GM04504 (cell line): ENCODE measurements at places on chromosomes 7 and 10.

DNA sequence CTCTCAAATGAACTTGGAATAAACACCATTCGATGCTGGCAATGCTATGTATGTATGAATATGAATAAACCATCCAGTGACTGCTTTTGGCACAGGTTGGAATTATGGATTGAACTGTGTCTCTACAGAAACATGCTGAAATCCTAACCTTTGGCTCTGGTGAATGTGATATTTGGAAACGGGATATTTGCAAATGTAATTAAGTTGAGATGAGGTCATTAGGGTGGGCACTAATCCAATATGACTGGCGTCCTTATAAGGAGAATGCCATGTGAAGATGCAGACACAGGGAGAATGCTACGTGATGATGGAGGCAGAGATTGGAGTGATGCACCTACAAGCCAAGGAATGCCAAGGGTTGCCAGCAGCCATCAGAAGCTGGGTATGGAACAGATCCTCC is 3.4 kb upstream of the ACTR3B start:
- no peak for DNase-seq

GRCh38 chr10:49082766-49083165 is 32.6 kb downstream of the VSTM4 start:
- DNase-seq, result no peak

- no peak for DNase-seq
Measured at GRCh38 chr10:19168584-19168983, 120.0 kb downstream of the MALRD1 start.

DNA sequence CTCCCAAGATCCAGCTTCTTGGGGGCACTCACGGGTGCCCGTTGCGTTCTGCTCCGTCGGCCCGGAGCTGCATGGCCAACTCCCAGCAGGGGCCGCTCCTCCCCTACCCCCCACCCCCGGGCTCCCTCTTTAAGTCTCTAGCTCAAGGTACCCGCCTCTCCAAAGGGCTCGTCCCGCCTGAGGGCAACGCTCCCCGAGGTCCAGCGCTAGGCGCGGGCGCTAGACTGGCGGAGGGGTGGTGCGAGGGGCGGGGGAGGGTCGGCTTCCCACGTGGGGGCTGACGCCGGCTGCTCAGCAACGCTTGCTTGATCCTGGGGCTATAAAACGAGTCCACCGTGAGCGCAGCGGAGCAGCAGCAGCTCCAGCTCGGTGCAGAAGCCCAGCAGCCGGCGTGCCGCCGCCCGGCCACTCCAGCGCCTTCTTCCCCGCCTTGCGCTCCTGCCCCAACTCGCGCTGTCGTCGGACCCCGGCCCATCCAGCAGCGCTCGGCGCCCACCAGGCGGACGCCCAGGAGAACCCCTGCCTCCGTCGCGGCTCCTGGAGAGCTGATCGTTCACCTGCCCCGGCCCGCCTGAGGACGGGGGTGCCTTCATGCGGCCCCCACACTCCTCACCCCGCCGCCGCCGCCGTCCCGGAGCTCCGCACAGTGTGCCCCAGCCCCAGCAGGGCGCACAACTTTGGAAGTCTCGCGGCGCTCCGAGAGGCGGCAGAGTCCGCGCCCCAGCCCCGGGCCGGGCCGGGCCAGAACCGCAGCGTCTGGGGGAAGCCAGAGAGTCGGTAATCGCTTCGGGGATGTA is at the start of gene ADRA2A:
Gene ADRA2A (plus strand): TSS at position 348 of the 797 bp plus-strand sequence. CDS start 968 bp downstream, outside the sequence.
- DNase-seq, result peak; percentile 28

DNA sequence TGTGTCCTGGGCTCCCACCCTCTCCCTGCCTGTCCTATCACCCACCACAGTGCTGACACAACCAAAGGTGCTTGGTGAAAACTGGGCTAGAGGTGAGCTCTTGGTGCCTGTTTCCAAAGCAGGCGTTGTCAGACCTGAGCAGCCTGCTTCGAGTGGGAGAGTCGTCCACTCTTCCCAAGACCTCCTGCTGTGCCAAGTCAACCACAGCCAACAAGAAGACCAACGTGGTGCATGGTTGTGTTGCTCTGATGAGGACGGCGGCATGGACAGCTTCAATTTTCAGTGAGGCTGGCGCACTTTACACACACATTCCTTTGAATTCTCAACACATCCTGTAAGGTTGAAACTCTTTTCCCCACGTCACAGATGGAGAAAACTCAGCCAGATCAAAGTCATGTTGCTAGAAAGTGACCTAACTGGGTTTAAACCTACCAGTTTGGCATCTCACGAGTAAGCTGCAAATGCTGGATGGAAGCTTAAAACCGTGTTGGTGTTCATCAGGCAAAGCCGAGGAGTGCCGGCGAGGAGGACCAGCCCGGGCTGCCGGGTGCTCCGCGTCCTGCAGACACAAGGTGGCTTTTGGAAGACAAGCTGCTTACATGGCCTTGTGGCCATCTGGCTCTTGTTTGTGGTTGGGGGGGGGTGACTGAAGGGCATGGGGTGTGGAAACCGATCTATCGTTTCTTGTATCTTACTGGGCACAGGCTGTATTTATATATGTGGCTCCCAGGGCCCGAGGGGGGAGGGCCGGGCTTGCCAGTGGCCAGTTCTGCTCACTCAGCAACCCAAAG is 39.3 kb downstream of the INSIG1 start:
- DNase-seq, result no peak

- no peak for DNase-seq
Measured at GRCh38 chr10:82924711-82925110, 1049.7 kb downstream of the NRG3 start.

DNA sequence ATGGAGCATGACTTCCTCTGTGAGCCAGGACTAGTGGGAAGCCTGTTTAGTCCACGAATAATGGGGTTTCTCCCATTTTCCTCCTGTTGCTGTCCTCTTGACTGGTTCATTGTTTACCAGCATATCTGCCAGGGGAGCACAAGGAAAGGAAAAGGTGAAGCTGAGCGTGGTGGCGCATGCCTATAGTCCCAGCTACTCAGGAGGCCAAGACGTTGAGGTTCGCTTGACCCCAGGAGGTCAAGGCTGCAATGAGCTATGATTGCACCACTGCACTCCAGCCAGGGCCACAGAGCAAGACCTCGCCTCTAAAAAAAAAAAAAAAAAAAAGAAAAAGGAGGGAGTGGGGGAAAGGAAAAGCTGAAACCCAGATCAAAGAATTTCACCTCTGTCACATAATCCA is 5.8 kb upstream of the IL2RA start:
- no peak for DNase-seq

- DNase-seq, result no peak
Measured at GRCh38 chr7:81492910-81493309, 276.9 kb downstream of the HGF start.

GRCh38 chr10:5547931-5548660 is 23.3 kb downstream of the CALML3 start:
- no peak for DNase-seq

GRCh38 chr7:91571601-91572000 is 307.4 kb downstream of the FZD1 start:
- DNase-seq, result no peak

- DNase-seq, result no peak
Measured at GRCh38 chr7:39923091-39923490, 27.0 kb upstream of the CDK13 start.

DNA sequence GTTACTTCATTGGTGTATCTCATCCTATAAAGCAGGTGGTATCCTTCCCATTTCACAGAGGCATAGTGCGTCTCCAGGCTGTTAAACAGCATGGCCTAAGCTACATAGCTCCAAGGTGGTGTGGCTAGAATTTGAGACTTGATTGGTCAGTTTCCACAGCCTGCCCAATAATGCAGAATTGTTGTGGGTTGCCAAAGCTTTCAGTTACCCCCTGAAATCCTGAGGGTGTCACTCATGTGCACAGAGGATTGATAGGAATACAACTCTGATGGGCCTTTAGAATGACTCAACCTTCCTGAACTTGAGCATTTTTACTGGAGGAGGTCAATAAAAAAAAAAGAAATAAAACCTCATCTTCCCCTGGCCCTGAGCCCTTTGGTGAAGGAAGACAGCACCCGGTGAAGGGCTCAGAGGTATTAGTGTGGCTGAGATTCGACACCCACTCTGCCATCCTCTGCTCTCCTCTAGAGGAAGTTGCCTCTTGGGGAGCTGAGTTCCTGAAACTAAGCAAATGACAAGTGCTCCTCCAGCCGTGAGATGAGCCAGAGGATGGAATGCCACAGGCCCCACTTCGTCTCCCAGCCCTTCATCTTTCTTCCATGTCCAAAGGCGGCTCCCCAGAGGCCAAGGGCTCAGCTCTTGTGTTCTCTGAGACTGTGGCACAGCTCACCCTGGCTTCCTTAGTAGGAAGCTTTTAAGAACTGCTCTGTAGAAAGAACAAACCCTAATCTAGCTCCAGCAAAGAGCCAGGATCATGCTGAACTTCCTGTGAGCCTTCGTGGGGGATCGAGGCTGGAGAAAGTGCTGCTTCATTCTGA is 1.0 kb downstream of the ACSL5 start:
- DNase-seq, result no peak

DNA sequence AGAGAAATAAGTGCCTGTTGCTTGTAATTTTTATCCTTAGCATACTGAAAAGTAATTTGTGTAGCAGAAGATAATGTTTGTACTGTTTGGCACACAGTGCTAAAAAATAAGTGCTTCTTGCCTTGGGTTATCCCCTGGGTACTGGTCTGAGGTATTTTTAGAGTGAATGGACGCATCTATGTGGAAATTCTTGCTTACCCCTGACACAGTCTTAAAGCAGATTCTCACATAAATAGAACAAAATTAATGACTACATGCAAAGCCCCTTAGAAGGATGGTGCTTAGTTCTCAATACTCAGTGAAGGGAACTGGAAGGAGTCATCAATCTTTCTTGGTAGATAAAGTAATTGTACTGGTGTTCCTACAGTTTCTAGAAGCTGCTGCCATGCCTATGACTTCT is 548.6 kb downstream of the ARL4A start:
- DNase-seq, result no peak

GRCh38 chr7:90678986-90679385 is 82.9 kb downstream of the CDK14 start:
- no peak for DNase-seq

DNA sequence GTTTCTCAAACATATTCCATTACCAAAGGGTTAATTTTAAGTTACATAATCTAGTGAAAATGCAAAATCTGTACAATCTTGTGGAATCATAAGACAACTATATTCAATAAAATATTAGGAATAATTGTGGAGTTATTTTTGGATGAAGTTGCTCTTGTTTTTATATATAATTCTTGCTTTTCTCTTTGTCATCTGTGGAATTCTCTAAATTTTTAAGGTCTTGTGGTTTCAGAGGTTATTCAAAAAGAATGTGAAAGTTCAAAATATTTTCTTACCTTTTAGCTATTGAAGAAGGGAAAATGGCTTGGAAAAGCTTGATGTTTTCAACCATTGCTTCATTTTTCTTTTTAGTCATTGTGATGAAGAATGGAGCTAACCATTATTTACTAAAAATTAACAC is 552.1 kb downstream of the TFEC start:
- no peak for DNase-seq

- no peak for DNase-seq
Measured at GRCh38 chr7:43625453-43625852, 42.5 kb downstream of the STK17A start.

- DNase-seq, result peak; percentile 50
Measured at GRCh38 chr7:66697449-66698438, 42.8 kb upstream of the RABGEF1 start.

DNA sequence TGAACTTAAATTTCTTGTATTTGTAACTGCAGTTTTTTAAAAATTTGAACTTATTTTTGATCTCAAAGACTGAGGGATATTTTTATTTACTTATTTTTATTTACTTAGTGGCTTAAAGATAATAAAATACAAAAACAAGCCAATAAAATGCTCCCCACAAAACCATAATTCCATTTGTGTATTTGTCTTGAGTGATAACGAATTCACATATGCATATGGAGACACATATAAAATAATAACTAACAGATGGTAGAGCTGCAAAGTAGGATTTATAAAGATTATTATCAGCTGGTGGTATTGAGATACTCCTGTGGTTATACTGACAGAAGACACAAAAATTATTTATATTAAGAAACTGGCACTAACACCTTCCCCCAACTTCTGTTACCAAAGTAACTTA is 90.2 kb upstream of the RPA3 start:
- DNase-seq, result no peak

DNA sequence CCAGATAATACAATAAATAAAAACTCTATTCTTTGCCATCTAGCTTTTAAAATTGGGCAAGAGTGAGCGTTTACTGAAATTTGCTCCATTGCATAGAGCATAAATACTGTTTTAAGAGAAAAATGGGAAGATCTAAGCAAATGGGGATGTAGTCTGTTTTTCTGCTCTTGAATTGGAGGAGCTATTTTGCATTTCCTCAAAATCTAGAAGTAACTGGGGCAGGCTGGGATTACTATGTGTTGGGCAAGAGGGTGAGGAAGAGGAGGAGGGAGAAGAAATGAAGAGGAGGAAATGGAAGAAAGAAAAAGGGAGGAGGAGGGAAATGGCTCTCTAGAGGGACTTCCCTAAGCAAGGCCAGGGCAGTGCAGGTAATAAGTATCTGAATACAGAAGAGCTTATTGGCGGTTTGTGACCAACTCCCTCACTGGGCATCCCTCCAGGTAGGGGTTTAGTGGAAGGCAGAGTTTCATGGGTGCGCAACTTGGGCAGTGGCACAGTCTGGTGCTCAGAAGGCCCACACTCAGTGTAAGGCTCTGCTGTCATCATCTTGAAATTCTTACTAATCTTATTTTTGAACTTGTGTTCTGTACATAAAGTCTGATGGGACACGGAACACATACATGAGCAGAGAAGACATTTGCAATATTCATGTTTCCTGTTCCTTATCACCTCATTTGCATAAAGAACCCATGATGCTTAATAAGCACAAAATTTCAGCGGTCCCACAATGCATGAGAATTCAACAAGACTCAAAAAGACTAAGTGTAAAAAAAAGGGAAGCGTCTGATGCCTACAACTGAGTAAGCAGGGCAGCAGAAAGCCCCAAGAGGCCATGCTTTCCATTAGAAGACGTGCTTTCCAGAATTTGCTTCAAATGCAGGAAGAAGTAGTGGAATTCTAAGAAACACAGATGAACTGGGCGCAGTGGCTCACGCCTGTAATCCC is 116.9 kb downstream of the EVX1 start:
- no peak for DNase-seq

DNA sequence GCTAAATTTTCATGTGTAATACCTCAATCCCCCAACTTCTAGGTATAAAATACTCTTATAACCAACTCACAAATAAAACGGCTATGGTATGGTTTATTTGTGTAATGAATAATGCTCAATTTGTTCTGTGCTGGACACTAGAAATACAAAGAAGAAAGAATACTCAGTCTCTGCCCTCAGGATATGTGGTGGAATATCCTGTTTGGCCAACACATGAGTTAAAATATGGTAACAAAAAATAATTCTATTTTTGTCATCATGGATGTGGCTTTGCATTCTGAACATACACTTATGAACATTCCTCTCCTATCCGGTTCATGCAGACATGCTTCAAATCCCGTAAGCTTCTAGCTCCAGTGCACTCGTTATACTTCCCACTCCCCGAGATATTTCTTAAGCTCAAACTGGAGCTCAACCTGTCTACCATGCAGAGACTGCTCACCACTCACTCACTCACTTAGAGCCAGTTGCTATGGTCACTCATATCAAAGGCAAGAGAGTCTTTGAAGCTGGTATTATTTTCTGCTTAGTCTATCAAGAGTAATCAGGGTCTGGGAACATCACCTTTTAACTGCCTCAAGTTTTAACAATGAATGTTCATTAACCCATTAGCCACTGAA is 53.8 kb upstream of the SLC16A12 start:
- DNase-seq, result no peak

- DNase-seq, result no peak
Measured at GRCh38 chr10:72223743-72224101, 7.6 kb upstream of the ASCC1 start.
